ENCODE measurements at places on chromosomes 5 and 9.

GRCh38 chr5:133703935-133704334, 91.6 kb upstream of the FSTL4 start:
- DNase-seq = peak; percentile 19

DNA sequence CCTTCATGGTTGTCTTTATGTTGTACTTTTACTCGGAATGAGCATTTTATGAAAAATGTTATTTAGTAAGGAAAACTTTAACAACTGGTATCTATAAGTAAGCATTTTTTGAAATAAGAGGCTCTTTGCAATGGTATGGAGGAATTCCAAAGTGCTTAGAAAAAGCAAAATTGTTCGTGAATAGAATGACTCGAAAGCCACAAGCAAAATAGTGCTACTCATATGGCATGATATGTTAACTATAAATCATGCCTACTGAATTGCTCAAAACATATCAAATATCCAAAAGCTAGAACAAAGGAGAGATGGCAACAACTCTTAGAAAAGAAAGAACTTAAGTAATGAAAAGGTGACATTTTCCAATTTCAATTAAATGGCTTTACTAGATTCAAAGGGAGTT, 216.3 kb downstream of the KIAA0825 start:
- no peak for DNase-seq

- DNase-seq = no peak
Observed at GRCh38 chr5:180049185-180049548, 22.4 kb downstream of the RNF130 start.

- no peak for DNase-seq
Observed at GRCh38 chr5:137858954-137859353, 8.7 kb upstream of the MYOT start.

- DNase-seq = no peak
Observed at GRCh38 chr5:117299936-117300328, 725.3 kb upstream of the SEMA6A start.

GRCh38 chr9:93087971-93088655, 7.9 kb upstream of the CARD19 start:
- DNase-seq = peak; percentile 15

GRCh38 chr5:62065050-62065449, 241.0 kb upstream of the KIF2A start:
- DNase-seq = no peak

- DNase-seq = no peak
Observed at GRCh38 chr5:143758750-143759149, 53.2 kb upstream of the HMHB1 start.

All from endodermal cell (in vitro differentiated cells).